ENCODE measurements at places on chromosomes 16 and 17.

DNA sequence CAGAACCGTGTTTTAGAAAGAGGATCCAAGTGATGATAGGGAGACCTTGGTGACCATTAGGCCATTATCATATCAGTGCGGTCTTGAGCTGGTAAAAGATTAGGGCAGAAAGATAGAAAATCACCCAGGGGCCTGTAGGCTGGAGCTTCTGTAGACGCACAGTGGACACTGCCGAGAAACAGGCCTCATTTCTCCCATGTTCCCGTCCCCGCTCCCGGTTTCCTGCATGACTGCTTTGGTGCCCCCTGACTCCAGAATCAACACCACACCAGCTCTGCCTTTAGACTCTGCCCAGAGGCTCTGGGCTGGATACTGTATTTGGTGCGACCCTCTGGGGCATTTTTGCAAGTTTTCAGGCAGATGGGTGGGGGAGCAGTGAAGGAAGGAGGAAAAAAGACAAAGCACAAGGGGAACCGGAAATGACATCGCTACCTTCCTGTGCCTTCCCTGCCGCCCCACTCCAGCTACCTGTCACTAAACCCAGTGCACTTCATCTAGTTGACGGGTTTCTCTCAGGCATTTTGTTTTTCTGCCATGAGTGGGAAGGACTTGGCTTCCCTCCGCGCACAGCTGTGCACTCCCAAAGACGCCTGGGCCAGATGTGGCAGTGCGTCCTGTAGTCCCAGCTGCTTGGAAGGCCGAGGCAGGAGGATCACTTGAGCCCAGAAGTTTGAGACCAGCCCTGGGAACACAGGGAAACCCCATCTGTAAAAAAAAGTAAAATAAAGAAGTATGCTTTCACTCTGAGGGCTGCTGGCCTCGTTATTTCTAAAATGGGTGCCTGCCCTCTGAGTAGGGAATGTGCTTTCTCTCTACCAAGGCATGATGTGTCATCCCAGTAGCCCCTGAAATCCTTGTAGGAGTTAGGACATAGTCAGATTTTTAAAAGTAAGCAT lies 214.1 kb downstream of the RPTOR start:
- no peak for DNase-seq

DNA sequence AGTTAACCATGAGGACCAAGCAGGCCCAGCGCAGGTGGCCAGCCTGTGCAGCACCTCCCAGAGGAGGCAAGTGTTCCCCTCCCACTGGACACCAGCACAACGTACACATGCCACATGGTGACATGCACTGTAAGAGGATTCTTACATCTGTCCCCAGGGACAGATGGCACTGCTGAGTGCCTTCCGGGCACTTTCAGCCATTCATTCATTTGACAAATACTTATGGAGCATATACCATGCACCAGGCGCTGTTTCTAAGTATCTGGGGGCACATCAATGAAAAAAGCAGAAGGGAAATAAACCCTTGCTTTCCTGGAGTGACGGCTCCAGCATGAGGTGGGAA lies 79.6 kb downstream of the GAS7 start:
- DNase-seq = no peak

DNA sequence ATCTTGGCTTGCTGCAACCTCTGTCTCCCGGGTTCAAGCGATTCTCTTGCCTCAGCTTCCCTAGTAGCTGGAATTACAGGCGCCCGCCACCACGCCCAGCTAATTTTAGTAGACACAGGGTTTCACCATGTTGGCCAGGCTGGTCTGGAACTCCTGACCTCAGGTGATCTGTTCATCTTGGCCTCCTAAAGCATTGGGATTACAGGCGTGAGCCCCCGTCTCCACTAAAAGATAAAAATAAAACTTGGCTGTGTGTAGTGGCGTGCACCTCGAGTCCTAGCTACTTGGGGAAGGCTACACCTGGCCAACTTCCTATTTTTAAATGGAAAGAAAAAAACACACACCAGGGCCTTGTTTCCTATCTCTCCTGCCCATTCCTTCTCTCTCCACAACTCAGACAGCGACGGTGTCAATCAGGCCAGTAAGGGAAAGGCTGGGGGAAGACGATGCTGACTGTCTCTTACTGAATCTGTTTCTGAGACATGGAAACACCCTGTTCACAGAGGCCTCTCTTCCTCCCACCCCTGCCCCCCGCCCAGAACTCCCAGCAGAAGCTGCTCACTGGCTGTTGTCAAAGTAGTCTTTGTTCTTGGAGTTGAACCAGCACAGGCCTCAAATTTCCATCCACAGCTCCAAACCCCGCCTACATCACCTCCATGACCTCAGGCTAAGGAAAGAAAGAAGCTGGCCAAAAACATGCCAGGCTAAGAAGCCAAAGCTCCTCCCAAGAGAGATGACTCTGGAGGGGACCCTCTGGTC lies 96.6 kb downstream of the NXN start:
- DNase-seq = no peak

DNA sequence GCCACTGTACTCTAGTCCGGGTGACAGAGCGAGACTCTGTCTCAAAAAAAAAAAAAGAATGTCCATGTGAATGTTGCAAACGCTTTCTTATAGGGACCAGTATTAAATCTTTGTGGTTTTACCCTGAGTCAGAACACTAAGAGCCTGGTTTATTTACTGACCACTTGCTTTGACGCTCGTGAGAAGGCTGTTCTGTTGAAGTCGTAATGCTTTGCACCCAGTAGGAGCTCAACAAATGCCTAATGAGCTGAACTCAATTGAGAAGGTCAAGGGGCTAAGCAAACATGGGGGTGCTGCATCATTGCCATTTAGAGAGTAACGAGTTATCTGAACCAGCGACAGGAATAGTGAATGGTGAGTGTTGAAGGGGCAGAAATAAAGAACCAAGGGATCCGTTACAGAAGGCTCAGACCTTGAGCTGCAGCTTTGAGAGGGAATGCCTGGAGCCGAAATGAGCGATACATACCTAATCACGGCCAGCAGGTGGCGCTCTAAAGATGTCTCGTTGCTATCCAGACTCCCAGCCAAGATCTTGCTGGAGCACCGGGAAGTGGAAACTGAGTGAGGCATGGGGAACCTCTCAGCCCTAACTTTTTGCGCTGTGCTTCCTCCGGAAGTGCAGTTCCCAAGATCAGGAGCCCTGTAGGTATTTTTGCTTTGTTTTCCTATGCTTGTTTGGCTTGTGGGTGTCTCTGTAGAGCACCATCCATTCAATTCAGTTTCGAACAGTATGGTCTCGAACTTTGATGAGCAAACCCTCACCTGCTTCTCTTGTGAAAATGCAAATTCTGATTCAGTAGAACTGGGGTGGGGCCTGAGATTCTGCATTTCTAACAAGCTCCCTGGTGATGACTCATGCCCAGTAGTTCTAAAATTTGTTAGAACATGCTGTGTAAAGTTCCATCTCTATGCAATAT lies 12.6 kb upstream of the RNF222 start:
- DNase-seq = peak; percentile 71

DNA sequence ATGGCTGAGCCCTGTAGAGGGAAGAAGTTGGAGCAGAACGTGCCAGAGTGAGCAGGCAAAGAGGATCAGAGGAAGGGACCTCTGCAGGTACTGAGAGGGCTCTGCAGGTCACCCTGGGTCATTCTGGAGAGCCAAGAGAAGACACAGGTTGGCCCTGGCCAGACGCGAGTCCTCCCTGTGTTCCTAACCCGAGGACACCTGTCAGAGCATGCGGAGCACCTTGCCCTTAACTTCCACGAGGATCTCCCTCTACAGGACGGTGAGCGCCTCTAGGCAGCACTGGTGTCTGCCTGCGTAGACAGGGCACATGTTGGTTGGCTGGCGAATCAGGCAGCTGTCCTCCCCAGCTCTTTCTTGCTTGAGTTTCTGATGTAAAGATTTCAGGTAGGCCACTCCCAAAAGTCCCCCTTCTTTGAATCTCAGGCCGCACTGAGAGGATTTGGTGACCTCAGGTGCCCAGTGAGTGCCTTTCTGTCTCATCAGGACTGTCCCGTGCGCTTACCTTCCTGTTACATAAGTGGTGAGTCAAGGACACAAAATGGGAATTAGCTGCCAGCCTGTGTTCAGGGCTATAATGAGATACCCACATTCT lies 45.3 kb downstream of the MPRIP start:
- no peak for DNase-seq

GRCh38 chr16:75065149-75065505 lies 51.5 kb downstream of the LDHD start:
- no peak for DNase-seq

GRCh38 chr17:4136373-4136772 lies 6.5 kb downstream of the ZZEF1 start:
- DNase-seq = no peak

- no peak for DNase-seq
Measured at GRCh38 chr17:63490858-63491400, 14.1 kb downstream of the ACE start.

DNA sequence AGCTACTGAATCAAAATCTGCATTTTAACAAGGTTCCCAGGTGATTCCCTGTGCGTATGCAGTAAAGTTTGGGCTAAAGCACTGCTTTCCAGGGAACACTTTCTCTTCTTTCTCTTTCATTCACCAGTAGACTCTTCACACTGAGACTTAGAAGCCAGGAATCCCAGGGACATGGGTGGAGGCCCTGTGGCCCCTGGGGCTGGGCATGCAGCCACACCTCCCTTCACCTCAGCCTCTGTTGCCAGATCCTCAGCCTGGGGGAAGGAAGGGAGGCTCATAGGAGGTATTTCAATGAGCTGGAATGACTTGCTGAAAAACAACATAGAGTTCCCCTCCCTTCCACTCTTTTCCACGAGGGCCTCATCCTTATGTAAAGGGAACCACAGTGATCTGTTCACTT lies 1.2 kb downstream of the G6PC3 start:
- no peak for DNase-seq

- no peak for DNase-seq
Measured at GRCh38 chr17:50843150-50843905, 7.9 kb downstream of the WFIKKN2 start.

GRCh38 chr17:83084621-83085056 lies 5.2 kb downstream of the METRNL start:
- no peak for DNase-seq

DNA sequence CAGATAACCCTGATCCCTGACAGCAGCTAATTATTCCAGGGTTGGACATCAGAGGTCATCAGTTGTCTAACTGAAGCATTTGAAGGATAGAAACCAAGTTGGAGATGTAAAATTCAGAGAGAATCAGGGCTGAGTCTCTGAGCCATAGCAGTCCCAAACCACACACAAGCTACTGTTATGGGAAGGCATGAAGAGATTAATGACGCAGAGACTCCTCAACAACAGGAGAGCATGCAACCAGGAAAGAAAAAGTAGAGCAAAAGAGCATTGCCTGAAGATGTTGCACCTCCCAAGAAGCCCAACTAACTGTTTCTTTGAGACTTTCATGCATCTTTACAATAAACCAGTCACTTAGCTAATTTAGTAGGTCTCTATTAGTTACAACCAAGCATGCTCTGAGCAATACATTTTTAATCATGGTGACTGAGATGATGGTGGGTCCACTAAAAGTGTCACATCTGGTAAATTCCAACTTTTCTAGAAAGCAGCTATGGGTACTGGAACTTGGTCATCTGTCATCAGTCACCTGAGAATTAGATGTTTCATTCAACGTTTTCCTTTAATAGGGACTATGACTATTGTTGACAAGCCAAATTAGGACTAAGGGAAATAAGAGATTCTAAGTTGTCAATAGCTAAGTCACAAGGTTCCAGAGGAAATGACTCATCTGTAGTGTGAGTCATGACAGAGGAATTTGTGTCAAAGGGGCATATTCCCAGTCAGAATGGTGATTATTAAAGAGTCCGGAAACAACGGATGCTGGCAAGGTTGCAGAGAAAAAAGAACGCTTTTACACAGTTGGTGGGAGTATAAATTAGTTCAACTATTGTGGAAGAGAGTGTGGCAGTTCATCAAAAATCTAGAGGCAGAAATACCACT lies 239.8 kb downstream of the CHD9NB start:
- no peak for DNase-seq

- no peak for DNase-seq
Measured at GRCh38 chr16:50947826-50948225, 203.2 kb downstream of the SALL1 start.

GRCh38 chr17:82065638-82066303 lies at the start of gene DUS1L:
DUS1L (minus strand) TSS chr17:82065804; CDS start chr17:82065059, 745 bp downstream.
- DNase-seq = no peak

DNA sequence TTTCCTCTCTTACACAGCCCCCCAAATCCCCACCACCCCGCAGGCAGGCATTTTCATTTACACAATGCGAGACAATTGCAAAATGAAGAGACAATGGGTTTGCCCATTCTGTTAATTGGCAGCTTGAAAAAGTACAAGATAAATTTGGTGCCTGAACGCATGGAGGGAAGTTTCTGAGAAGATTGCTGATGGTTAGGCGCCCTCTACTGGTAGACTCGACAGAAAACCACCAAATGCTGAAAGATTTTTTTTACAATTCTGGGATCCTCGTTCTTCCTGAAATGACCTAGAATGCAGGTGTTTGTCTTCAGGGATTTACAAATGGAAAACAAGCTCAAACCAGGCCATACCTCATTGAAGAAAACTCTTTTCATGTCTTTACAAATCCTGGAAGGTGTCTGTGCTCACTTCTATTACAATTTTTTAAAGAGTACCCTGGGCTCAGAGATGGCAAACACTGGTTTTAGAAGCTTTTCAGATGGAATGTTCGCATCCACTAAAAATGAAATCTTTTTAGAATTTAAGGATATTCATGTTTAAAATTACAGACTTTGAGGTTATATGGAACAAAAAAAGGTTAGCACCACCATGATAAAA lies 338.5 kb downstream of the PMP22 start:
- DNase-seq = peak; percentile 51

GRCh38 chr17:27535178-27535928 lies 79.1 kb downstream of the KSR1 start:
- no peak for DNase-seq

GRCh38 chr16:79691007-79691406 lies 90.5 kb upstream of the MAF start:
- DNase-seq = no peak

GRCh38 chr16:73537921-73538320 lies 490.0 kb upstream of the ZFHX3 start:
- DNase-seq = no peak

Data from AG04450 (cell line).